Kidney tubule cell (primary cell): ENCODE measurements at places on chromosomes 6 and 20.

DNA sequence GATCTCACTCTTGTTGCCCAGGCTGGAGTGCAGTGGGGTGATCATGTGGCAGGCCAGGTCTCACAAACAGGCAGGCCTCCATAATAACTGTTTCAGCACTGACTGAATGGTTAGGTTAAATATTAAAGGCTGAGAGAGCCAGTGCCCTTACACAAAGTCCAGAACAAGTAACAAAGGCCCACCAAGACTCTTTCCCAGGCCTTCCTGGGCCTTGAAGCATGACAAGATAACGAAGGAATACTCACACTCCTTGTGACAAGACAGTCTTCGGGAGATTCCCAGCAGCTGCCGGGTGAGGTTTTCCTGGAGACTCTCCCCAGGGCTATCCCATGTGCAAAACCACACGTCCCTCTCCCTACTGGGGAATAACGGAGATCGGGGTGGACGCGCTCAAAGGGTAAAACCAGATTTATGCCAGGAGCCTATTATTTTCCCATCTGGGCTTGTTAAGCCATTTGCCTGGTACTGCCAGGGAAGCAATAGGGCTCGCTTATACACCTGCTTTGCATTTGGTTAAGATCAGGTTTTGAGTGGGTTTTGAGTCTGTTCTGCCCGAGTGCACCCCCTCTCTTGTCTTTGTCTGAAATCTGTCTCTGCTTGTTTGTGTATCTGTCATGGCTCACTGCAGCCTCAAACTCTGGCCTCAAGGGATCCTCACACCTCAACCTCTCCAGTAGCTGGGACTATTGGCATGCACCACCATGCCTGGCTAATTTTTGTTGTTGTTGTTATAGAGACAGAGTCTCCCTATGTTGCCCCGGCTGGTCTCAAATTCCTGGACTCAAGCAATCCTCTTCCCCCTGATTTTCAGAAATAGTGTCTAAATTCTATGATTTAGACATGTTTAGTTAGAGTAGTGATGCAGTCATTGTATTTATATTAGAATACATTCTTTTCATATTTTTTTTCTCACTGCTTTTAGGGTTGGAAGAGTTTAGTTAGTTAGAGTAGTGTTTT, 1.4 kb upstream of the ENPP3 start:
- peak; percentile 92 for DNase-seq

GRCh38 chr6:53062169-53062539, 3.0 kb upstream of the FBXO9 start:
- no peak for DNase-seq

- DNase-seq, result peak; percentile 30
Measured at GRCh38 chr20:53844259-53844658, 226.1 kb downstream of the BCAS1 start.

- DNase-seq, result no peak
Measured at GRCh38 chr20:36645998-36646397, at the start of gene SLA2. TSS of gene SLA2 (minus strand) at chr20:36646196. CDS start at chr20:36641335, 4,861 bp downstream.

- DNase-seq, result no peak
Measured at GRCh38 chr20:14343491-14344065, 6.2 kb upstream of the FLRT3 start.

GRCh38 chr6:116238083-116238482, 15.8 kb downstream of the TSPYL4 start:
- DNase-seq, result no peak

- DNase-seq, result no peak
Measured at GRCh38 chr6:2403546-2403945, 158.1 kb upstream of the GMDS start.

- no peak for DNase-seq
Measured at GRCh38 chr6:123434186-123434585, 202.6 kb downstream of the TRDN start.

DNA sequence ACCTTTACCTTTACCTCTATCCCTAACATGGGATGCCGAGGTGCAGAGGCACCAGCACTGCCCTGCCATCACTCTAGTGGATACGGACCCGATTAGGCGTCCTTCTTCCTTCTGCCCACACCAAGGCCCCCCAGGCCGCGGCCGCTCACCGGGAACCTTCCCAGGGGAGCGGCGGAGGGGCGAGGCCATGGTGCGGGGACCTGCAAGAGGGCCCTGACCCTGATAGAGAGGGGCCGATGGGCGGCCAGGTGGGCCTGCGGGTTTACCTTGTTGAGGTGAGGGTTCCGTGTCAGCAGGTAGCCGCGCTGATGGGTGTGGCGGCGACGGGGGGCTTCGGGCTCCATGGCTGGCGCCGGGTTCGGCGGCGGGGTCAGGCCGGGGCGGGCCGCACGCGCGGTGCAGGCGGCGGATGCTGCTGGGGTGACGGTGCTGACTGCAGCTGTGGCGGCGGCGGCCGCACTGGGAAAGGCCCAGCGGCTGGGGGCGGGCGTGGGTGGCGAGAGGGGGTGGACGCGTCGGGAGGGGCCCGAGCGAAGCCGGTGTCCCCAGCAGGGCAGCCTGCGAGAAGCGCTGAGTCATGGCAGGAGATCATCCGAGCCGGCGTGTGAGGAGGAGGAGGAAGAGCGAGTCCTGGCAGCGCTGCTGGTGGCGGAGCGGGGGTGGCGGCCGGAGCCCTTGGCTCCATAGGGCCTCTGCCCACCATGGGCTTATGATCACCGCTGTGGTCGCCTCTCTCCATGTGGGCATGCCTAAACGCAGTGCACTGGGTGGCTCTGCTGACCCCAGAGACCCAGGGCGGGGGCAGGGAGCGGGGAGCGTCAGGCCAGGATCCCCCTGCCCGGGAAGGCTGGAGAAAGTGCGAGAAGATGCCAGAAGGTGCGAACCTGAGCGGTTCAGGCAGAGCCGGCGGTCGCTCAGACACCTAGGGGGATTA, at the start of gene ME1:
Gene ME1 (minus strand): TSS at position 441 of the 934 bp plus-strand sequence. CDS start 97 bp downstream, at position 344.
- peak; percentile 92 for DNase-seq

- DNase-seq, result no peak
Measured at GRCh38 chr6:24451581-24452388, 37.6 kb downstream of the GPLD1 start.

DNA sequence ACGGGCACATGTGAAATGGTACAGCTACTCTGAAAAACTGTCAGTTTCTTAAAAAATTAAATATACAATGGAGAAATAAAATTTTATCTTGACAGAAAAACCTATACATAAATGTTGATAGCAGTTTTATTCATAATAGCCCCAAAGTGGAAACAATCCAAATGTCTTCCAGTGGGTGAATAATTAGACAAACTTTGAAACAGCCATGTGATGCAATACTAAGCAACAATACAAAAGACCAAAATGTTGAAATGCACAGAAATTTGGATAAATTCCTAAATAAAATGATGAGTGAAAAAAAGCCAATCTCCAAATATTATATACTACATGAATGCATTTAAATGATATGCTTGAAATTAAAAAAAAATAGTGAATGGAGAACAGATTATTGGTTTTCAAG, 523.1 kb downstream of the HTR1B start:
- DNase-seq, result no peak
